Activated T-helper 2 cell treated with anti-CD3 and anti-CD28 coated beads, Interferon-gamma antibody, Interleukin-2, Interleukin-4, amounts not matched to agents 10 μg/mL and 5 μg/mL and 100 μg/mL, durations not matched to agents 14 hours and 24 hours and 36 hours (primary cell): ENCODE measurements at places on chromosomes 7 and 10. TPM values are rescaled to one million over a fixed set of nuclear protein-coding genes. Genes with fewer than 3 reads are reported as not detected.

The CLDN3 gene
- total RNA-seq = not detected in 2 replicates

The CRTAC1 gene
- total RNA-seq = not detected in 2 replicates

The SNX10 gene
- 54.9 and 59.3 TPM in 2 replicates for total RNA-seq

The FAM237B gene
- total RNA-seq = not detected in 2 replicates

The ATP6V0A4 gene
- total RNA-seq = not detected in 2 replicates
